Testis (tissue), 5 donors: ENCODE measurements at places on chromosomes 3 and 15. TPM values are rescaled to one million over a fixed set of nuclear protein-coding genes. Genes with fewer than 3 reads are reported as not detected.
A peak's percentile ranks its signal among the peaks of the same experiment; 100 is the strongest.

DNA sequence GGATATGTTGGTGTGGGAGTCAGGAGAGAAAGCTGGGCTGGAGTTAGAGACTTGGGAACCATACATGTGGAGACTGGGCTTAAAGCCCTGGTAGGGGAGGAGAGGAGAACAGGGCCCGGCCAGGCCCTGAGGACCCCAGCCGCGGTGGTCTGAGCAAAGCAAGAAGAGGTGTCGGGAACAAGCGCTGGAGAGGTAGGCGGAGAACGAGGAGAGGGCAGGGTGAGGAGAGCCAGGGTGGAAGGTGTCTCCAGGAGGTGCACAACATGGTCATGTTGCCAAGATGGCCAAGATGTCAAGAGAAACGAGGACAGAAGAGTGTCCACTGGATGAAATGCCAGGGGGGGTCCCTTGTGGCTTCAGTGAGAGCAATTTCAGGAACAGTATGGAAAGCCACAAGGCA, 5.5 kb downstream of the CHAC1 start:
- H3K4me3 ChIP-seq = no peak overlapping the region
- H3K4me1 ChIP-seq = peaks cover 4% of the 10 kb centered on the region
- no peaks in the 10 kb centered on the region for H3K27me3 ChIP-seq
- H3K36me3 ChIP-seq = no peaks in the 10 kb centered on the region
- no peak for DNase-seq

- DNase-seq = no peak
- no peak overlapping the region for H3K27ac ChIP-seq
- H3K4me1 ChIP-seq = no peaks in the 10 kb centered on the region
Observed at GRCh38 chr3:8954938-8955763, 8.1 kb downstream of the RAD18 start.

DNA sequence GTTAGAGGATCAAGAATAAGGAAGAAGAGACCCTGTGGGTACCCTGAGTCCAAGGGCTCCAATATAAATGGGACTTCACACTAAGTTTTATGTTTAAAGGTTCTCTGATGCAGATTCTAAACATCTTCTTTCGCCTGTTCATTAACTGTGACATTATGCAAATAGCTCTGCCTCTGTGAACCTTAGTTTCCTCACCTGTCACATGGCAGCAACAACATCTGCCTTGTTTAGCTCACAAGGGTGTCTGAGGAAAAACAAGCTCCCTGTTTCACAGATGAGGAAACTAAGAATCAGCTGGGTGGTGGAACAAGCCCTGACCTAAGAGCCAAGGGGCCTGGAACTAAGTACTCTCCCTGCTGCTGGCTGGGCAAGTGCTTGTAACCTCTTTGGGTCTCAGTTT, 40.8 kb downstream of the GOLGA6L1 start:
- H3K36me3 ChIP-seq = no peaks in the 10 kb centered on the region
- no peak overlapping the region for H3K4me3 ChIP-seq
- no peaks in the 10 kb centered on the region for H3K4me1 ChIP-seq
- H3K27ac ChIP-seq = no peak overlapping the region

DNA sequence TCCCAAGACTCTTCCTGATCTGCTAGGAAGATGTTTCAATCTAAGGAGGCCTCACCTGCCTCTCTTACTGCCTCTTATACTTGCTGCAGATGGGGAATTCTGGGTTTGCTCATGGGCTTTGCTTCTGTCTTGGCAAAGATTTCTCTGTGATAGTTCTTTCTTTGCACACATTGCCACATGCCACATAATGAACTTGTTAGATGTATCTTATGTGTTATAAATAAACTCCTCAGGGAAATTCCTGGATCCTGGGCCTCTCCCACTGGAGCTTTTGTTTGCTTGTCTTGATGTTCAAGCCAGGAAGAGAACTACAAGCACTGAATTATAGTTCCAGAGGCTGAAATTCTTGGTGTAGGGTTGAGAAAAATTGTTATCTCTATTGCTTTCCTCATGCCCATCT, 12.2 kb downstream of the RTP1 start:
- no peak for DNase-seq
- no peaks in the 10 kb centered on the region for H3K36me3 ChIP-seq

DNA sequence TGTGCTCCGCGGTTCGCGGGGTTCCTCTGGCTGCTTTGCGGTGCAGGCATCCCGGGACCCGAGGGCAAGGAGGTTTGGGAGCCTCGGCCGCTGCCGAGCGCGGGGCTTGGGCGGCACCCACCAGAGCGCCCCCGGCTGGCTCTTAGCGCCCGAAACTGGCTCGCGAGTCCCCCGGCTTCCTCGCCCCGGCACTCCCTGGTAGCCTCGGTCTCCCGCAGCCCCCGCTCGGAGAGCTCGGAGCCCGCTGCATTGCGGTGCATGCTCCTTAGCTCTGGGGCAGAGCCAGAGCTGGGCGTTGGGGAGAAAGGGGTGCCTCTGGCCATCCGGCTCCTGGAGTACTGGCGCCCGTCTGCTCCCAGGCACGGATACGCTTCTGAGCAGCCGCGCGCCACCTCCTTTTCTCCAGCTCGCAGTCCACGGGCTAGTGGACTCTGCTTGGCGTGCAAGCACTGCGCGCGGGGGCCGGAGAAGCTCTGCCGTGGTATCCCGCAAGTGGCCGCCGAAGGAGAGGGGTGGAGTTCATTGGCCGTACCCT, 753 bp downstream of the EPHB1 start:
- peaks cover 21% of the 10 kb centered on the region for H3K4me1 ChIP-seq
- H3K4me3 ChIP-seq = peak overlapping the region; percentile 54
- no peaks in the 10 kb centered on the region for H3K27me3 ChIP-seq
- no peak for DNase-seq
- H3K27ac ChIP-seq = peak overlapping the region; percentile 56
- H3K36me3 ChIP-seq = no peaks in the 10 kb centered on the region

GRCh38 chr15:66388043-66388363, 1.3 kb downstream of the MAP2K1 start:
- H3K27me3 ChIP-seq = no peaks in the 10 kb centered on the region
- no peaks in the 10 kb centered on the region for H3K36me3 ChIP-seq
- DNase-seq = no peak
- H3K4me1 ChIP-seq = peaks cover 17% of the 10 kb centered on the region

GRCh38 chr3:21515417-21515816, 235.6 kb downstream of the ZNF385D start:
- no peak overlapping the region for H3K4me3 ChIP-seq
- no peaks in the 10 kb centered on the region for H3K36me3 ChIP-seq
- H3K4me1 ChIP-seq = no peaks in the 10 kb centered on the region
- H3K27ac ChIP-seq = no peak overlapping the region
- H3K27me3 ChIP-seq = no peaks in the 10 kb centered on the region

DNA sequence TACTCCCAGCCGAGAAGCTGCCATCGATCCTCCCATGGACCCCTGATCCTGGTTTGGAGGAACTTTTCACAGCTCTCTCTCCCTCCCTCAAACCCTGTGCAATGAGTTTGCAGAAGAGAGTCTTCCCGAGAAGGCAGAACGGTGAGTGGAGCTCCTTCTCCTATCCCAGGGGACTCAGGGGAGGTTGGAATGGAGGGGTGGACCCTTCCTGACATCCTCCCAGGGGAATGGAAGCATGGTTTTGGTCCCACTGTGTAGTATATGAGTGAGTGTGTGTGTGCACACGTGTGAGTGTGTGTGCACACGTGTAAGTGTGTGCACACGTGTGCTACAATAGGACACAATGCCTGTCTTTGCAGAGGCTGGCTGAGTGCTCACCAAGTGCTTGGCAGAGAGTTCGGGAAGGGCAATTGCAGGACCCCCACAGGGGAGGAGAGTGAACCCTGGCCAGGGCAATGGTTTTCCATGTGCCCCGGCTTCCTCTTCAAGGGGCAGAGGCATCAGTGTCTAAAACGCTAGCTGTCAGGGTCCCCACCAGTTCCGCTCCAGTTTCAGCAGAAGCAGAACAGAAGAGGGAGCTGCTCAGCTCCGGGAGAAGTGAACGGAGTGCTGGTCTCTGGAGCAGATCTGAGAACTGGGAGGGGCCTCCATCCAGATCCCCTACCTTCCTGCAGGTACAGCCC, 13.8 kb upstream of the IL16 start:
- no peaks in the 10 kb centered on the region for H3K36me3 ChIP-seq
- no peaks in the 10 kb centered on the region for H3K27me3 ChIP-seq
- H3K4me1 ChIP-seq = peaks cover 8% of the 10 kb centered on the region
- peak overlapping the region; percentile 79 for H3K27ac ChIP-seq
- peak; percentile 48 for DNase-seq

DNA sequence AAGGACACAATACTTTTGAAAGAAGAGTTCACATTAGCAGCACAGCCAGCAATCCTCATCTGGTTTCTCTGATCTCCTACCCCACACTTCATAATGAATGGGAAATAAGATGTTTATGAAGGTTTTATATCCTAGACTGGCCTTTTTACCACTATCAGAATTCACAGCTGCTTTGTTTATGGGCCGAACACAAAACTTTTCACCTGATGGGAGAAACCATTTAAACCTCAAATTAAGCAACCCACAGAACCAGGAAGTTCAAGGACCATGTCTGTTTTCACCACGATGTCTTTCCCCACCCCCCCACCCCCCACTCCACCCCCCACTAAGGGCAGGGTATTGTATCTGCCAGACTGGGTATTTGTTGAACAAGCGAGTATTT, 11.3 kb upstream of the SETD5 start:
- H3K27ac ChIP-seq = no peak overlapping the region
- no peaks in the 10 kb centered on the region for H3K4me1 ChIP-seq
- no peaks in the 10 kb centered on the region for H3K36me3 ChIP-seq
- no peak overlapping the region for H3K4me3 ChIP-seq
- no peak for DNase-seq

DNA sequence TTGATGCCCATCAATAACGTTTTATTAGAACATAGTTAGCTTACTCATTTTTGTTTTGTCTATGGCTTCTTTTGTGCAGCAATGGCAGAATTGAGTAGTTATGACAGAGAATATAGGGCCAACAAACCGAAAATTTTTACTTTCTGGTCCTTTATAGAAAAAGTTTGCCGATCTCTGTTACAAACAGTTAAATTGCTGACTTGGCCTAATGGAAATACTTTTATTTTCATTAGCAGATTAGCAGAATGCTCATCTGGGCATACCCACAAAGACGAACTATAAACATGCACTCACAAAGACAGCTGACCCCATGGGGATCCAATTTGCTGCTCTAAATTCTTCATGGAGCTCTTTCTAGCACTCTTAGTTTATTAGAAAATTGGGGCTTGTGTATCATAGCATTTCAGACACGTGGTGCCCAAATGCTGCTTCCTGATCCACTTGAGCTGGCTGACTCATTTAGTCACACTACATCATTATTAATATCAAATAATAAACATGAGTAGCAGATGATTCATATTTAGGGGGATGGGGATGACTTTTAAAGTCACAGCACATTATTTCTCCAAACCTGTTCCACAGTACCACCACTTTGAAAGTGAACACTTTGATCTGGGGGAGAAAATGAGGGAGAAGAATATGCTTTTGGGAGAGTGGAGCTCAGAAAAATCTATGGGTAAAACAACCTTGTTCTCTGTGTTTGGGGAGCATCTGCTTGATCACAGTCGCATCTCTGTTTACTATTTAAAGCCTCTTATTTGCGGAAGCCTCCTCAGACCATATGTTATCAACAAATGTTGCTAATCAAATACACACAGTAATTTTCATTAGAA, 228.1 kb upstream of the FEZF2 start:
- H3K36me3 ChIP-seq = no peaks in the 10 kb centered on the region
- no peak overlapping the region for H3K27ac ChIP-seq
- H3K27me3 ChIP-seq = no peaks in the 10 kb centered on the region
- no peak overlapping the region for H3K4me3 ChIP-seq
- H3K4me1 ChIP-seq = no peaks in the 10 kb centered on the region

DNA sequence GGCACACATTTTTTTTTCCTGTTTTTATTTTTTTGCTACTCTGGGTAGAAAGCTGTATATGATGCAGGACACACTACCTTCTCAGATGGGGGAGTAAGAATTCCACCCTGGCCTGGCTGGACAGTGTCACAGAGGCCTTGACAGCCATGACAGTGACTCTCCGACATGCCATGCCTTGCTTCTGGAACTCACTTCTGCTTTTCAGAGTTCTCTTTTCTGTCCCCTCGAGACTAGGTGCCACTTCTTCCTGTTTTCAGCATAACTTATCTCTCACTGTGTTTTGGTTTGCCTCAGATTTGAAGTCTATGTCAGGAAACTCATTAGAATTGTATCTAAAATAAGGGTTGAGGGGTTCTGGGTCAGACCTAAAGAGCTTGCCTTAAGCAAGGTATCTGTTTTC, 69.1 kb upstream of the SEC13 start:
- no peak overlapping the region for H3K4me3 ChIP-seq
- H3K4me1 ChIP-seq = no peaks in the 10 kb centered on the region
- no peaks in the 10 kb centered on the region for H3K36me3 ChIP-seq
- H3K27ac ChIP-seq = no peak overlapping the region
- no peaks in the 10 kb centered on the region for H3K27me3 ChIP-seq

DNA sequence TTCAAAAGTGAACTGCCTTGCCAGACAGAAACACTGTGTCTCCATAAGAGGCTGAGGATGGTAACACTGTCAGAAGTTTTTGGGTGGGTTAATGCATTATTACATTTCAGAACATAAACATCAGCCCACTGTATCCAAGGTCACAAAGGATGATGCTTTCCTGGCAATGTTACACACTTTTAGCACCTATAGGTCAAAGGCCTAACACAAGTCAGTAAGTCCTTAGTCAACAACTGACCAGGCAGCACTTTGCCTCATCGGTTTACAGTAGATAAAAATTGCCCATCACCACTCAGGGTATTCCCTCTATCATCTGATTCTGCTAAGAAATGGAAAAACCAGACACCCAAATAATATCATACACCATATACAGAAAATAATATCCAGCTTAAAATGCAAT, 98.4 kb downstream of the CTNNB1 start:
- no peak for DNase-seq
- no peaks in the 10 kb centered on the region for H3K36me3 ChIP-seq
- H3K4me1 ChIP-seq = no peaks in the 10 kb centered on the region
- no peak overlapping the region for H3K27ac ChIP-seq
- H3K27me3 ChIP-seq = no peaks in the 10 kb centered on the region
- no peak overlapping the region for H3K4me3 ChIP-seq

GRCh38 chr3:160829486-160830009, 73.5 kb downstream of the PPM1L start:
- no peak for DNase-seq
- H3K4me3 ChIP-seq = no peak overlapping the region
- no peaks in the 10 kb centered on the region for H3K4me1 ChIP-seq
- no peaks in the 10 kb centered on the region for H3K27me3 ChIP-seq
- no peak overlapping the region for H3K27ac ChIP-seq
- no peaks in the 10 kb centered on the region for H3K36me3 ChIP-seq

DNA sequence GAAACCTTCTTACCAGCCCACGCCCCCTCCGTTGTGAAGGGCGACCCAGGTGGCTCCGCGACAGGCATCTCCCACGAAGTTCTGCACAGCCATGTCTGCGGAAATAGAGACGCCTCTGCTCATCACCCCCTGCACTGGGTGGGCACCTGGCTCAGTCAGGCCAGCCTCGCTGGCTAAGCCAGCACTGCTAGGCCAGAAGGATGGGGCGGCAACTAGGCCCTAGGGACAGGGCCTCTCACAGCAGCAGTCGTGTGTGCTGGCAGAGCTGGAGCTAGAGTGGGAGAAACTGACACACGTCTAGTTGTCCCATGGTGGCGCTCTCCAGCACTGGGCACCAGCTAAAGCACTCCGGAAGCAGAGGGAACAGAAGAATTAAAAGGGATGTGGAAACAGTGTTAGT, 12.5 kb upstream of the ZXDC start:
- no peak for DNase-seq
- peaks cover 8% of the 10 kb centered on the region for H3K4me1 ChIP-seq
- no peaks in the 10 kb centered on the region for H3K27me3 ChIP-seq
- H3K27ac ChIP-seq = no peak overlapping the region
- H3K4me3 ChIP-seq = no peak overlapping the region

RASL12 gene
- polyA plus RNA-seq = 43.9 TPM

LIPC gene
- 0.37 TPM for polyA plus RNA-seq

BTLA gene
- polyA plus RNA-seq = 0.50 TPM
